ENCODE measurements at places on chromosomes 2 and 18. TPM values are rescaled to one million over a fixed set of nuclear protein-coding genes. Genes with fewer than 3 reads are reported as not detected.
A peak's percentile ranks its signal among the peaks of the same experiment; 100 is the strongest.

GRCh38 chr2:6653281-6653750 lies 212.4 kb downstream of the CMPK2 start:
- no peaks in the 10 kb centered on the region for H3K36me3 ChIP-seq
- no peaks in the 10 kb centered on the region for H3K4me1 ChIP-seq
- DNase-seq, result no peak
- no peak overlapping the region for H3K4me3 ChIP-seq
- H3K27me3 ChIP-seq, result no peaks in the 10 kb centered on the region

DNA sequence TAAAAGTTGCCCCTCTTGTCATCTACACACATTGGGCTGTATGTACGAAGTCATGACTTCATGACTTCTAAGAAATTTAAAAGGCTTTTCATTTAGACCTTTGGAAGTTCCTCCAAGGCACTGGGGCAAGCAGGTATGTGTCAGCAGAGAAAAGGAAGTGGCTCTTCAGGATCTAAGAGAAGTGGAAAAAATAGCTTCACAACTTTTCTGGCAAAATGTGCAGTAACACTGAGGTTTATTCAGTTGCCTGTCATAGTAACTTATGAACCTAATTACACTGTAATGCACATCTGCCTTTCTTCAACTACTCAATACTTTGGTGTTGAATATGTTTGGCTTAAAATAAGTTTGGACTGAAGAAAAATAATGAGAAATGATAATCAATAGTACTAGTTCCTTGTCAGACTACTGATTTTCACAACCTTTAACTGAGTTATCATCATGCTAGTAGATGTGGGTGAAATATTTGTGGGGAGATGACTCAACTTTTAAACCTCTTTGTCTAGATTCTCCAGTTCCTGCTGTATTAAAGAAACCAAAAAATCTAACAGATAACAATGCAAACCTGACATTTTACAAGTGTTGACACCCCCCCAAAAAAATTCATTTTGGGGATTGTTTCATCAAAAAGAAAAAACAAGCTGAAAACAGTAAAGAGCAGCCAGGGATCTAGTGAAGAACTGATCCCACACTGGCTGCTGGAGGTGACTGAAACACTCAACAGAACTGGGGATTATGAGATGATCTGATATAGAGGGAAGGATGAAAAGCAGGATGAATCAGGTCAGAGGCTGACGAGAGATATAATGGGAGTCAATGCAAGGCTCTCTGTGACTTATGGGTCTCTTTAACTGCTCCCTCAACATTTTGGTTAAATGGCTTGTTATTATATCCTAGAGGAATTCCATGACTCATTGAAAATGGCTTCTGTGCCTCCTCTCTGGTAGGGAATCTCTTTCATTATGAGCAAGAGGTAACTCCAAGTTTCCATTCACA lies 84.6 kb downstream of the COLEC12 start:
- no peaks in the 10 kb centered on the region for H3K36me3 ChIP-seq
- no peaks in the 10 kb centered on the region for H3K4me1 ChIP-seq
- no peak overlapping the region for H3K4me3 ChIP-seq
- no peak for DNase-seq
- H3K27me3 ChIP-seq, result no peaks in the 10 kb centered on the region

- H3K27ac ChIP-seq, result no peak overlapping the region
- H3K4me3 ChIP-seq, result no peak overlapping the region
- H3K27me3 ChIP-seq, result no peaks in the 10 kb centered on the region
- no peak for DNase-seq
- H3K36me3 ChIP-seq, result no peaks in the 10 kb centered on the region
Observed at GRCh38 chr2:207734264-207734635, 22.8 kb downstream of the CCNYL1 start.

- H3K27ac ChIP-seq, result no peak overlapping the region
- H3K27me3 ChIP-seq, result no peaks in the 10 kb centered on the region
Observed at GRCh38 chr18:62080172-62080900, 106.5 kb downstream of the PIGN start.

GRCh38 chr2:166025313-166025712 lies 71.7 kb upstream of the TTC21B start:
- DNase-seq, result no peak
- H3K27ac ChIP-seq, result no peak overlapping the region
- no peaks in the 10 kb centered on the region for H3K4me1 ChIP-seq
- H3K4me3 ChIP-seq, result no peak overlapping the region
- no peaks in the 10 kb centered on the region for H3K36me3 ChIP-seq

DNA sequence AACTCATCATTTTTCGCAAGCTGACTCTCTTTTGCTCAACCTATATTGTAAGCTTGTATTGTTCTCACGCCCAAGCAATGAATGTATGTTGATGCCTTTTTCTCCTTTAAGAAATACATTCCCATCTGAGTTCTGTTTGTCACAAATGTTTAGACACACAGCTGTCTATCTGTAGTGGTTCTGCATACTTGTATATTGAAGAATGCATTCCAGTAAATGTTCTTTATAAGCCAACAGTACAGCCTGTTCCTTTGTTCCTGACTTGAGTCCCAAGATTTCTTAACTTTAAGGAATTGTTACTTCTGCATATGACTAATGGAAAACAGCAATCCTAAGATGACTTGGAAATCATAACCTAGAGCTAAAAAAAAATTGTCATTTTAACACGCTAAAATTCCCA lies 849.1 kb upstream of the POU3F3 start:
- no peak for DNase-seq
- H3K4me1 ChIP-seq, result no peaks in the 10 kb centered on the region
- H3K36me3 ChIP-seq, result no peaks in the 10 kb centered on the region
- H3K27ac ChIP-seq, result no peak overlapping the region
- H3K27me3 ChIP-seq, result no peaks in the 10 kb centered on the region

- H3K4me3 ChIP-seq, result no peak overlapping the region
- H3K27me3 ChIP-seq, result no peaks in the 10 kb centered on the region
- H3K4me1 ChIP-seq, result no peaks in the 10 kb centered on the region
- H3K36me3 ChIP-seq, result no peaks in the 10 kb centered on the region
- H3K27ac ChIP-seq, result no peak overlapping the region
Observed at GRCh38 chr2:202529389-202529788, 105.4 kb upstream of the FAM117B start.

DNA sequence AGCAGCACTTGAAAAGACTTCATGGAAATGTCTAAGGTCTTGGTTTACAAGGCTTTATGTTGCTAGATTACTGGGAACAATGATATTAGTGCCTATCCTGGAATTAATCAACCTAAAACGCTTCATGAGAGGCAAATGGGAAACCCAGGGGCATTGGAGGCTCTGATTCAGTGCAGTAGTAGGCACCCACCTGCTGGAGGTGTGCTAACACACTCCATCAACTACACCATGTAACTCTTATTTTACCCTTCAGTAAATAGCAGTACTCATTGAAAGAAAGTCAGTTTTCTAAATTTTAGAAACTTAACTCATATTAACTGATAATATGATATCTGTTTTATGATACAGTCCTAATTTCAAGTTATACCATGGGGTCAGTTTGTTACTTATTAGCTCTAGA lies 17.4 kb upstream of the HNRNPA3 start:
- H3K27ac ChIP-seq, result no peak overlapping the region
- DNase-seq, result no peak
- H3K36me3 ChIP-seq, result no peaks in the 10 kb centered on the region
- no peak overlapping the region for H3K4me3 ChIP-seq
- no peaks in the 10 kb centered on the region for H3K27me3 ChIP-seq

DNA sequence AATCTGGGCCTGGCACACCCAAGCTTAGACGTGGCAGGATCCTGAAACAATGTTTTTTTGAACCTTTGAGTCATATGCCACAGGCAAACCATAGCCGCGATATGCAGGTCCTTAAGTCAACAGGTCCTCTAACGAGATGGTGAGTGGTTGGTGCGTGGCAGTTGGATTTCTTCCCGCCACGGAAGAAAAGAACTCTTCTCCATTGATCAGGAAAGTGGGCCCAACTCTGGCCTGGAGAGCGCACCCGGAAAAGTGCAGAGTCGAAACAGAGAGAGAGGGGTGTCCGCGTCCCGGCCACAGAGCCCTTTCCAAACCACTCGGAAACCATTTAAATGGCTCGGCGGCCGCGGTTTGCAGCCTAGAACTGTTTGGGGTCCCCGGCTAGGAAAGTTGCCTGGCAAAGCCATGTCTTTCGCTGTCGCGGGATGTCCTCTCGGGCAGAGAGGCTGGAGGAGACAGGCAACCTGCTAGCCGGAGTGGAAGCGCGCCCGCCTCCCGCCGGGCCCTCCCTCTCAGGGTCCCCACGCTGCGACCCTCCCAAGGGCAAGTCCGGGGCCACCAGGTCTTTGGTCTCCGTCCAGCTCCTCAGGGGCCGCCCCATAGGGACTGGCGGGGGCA lies 777 bp downstream of the GALNT3 start:
- H3K27me3 ChIP-seq, result no peaks in the 10 kb centered on the region
- H3K27ac ChIP-seq, result peak overlapping the region; percentile 94
- H3K4me1 ChIP-seq, result peaks cover 15% of the 10 kb centered on the region
- peak overlapping the region; percentile 93 for H3K4me3 ChIP-seq

DNA sequence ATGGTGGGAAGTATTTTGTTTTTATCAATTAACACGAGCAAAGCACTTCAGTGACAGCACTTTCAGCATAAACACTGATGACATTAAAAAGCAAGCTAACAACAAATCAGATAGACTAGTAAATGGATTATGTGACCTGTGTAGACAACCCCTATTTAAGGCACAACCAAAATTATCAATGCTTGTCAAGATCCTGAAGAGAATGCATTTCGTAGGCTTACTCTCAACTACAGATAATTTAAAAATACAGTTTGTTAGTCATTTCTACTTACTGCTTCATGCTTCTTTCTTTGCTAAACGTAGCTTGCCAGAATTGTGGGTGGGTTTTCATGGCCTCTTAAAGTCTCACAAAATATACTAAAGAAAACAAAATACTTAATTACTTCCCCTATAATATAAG lies 3.4 kb downstream of the CSRNP3 start:
- no peaks in the 10 kb centered on the region for H3K4me1 ChIP-seq
- H3K4me3 ChIP-seq, result no peak overlapping the region
- H3K27me3 ChIP-seq, result no peaks in the 10 kb centered on the region
- DNase-seq, result no peak

DNA sequence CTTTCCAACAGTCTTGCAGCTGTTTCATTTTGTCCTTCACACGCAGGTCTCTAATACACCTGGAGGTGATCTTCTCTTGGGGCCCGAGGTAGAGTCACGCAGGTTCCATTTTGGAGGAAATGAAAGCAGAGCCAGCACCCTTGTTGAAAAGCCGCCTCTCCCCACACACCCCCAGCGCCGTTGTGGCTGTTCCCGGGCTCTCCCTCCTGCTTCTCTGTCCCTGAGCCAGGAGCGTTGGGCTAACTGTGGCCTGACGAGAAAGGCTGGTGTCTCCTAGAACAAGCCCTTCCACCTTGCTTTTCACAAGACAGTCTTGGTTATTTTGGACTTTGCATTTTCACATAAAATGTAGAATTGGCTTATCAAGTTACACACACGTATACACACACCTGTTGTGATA lies 16.3 kb downstream of the SNED1 start:
- peaks cover 8% of the 10 kb centered on the region for H3K4me1 ChIP-seq
- H3K4me3 ChIP-seq, result no peak overlapping the region

DNA sequence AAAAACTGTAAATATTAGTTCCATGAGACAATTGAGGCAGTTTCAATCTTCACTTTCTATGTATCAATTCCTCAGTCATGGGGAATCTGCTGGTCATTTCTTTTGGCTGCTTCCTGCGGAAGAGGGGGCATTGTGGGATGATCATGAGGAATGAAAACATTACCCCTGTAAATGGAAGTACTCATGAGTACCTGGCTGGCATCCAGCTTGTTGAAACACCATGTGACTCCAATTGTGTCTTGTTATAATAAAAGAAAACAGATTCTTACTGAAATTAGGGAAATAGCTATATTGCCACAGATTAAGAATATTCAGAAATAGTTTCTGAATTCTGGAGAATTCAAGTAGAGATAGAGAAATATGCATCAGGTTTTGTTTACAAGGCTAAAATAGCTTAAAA lies 41.6 kb upstream of the GPR39 start:
- H3K27ac ChIP-seq, result no peak overlapping the region
- no peak for DNase-seq
- no peaks in the 10 kb centered on the region for H3K4me1 ChIP-seq
- H3K4me3 ChIP-seq, result no peak overlapping the region
- H3K27me3 ChIP-seq, result no peaks in the 10 kb centered on the region

GRCh38 chr2:38711558-38711957 lies 39.6 kb downstream of the SRSF7 start:
- DNase-seq, result no peak
- no peaks in the 10 kb centered on the region for H3K36me3 ChIP-seq
- no peaks in the 10 kb centered on the region for H3K27me3 ChIP-seq
- H3K4me3 ChIP-seq, result no peak overlapping the region
- H3K4me1 ChIP-seq, result peaks cover 23% of the 10 kb centered on the region

- DNase-seq, result no peak
- H3K27me3 ChIP-seq, result no peaks in the 10 kb centered on the region
- H3K4me3 ChIP-seq, result no peak overlapping the region
- H3K4me1 ChIP-seq, result no peaks in the 10 kb centered on the region
- no peaks in the 10 kb centered on the region for H3K36me3 ChIP-seq
- no peak overlapping the region for H3K27ac ChIP-seq
Observed at GRCh38 chr2:207655000-207655399, 29.8 kb upstream of the METTL21A start.

DNA sequence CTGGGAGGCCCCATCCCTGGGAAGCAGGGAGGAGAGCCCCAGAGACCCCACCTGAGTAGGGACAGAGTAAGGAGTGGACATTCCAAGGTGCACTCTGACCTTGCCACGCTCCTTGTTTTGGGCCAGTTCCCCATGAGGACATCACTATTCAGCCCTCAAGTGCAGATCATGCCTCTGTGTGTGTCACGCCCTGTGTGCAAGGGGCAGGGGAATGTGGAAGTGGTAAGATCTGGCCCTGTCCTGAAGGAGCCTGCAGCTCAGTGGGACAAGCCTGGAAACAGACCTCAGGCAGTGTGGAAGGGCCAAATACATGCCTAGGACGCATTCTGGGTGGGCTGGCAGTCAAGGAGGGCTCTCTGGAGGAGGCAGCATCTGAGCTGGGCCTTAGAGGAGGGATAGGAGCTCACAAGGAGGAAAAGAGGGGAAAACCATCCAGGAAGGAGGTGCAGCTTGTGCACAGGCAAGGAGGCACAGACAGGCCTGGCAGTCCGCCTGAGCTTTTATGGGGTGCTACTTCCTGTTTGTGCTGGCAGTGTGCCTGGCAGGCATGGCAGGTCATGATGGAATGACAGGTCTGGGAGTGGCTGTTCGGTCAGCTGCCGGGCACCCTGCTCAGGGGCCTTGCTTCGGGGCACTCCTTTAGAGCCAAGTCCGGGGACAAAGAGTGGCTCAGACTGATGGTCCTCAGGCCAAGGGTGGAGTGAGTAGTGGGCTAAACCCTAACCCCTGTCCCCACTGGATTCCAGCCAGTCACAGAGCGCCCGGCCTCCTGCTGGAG lies 3.3 kb downstream of the KLHL30 start:
- H3K4me1 ChIP-seq, result peaks cover 20% of the 10 kb centered on the region
- H3K27ac ChIP-seq, result no peak overlapping the region
- no peak overlapping the region for H3K4me3 ChIP-seq
- H3K36me3 ChIP-seq, result no peaks in the 10 kb centered on the region
- DNase-seq, result no peak

PIK3C3 gene
- 49.6 TPM for total RNA-seq

TUBB8B gene
- not detected for total RNA-seq

MYO1B gene
- total RNA-seq, result 0.21 TPM

FARP2 gene
- total RNA-seq, result 26.8 TPM

LRRTM4 gene
- not detected for total RNA-seq

All from natural killer cell (primary cell).